Kidney epithelial cell (primary cell): ENCODE measurements at places on chromosomes 1 and 21. TPM values are rescaled to one million over a fixed set of nuclear protein-coding genes. Genes with fewer than 3 reads are reported as not detected.

KRTAP24-1 gene
- total RNA-seq, result not detected in 2 replicates

SLC25A34 gene
- total RNA-seq, result 0.25 and 0.34 TPM in 2 replicates

FLG2 gene
- not detected in 2 replicates for total RNA-seq

OLFM3 gene
- total RNA-seq, result 0.13 TPM in 1 of 2 replicates, not detected in the other

TNFRSF14 gene
- total RNA-seq, result 14.7 and 16.8 TPM in 2 replicates

ALPL gene
- total RNA-seq, result 5.1 and 7.3 TPM in 2 replicates

SLC35F3 gene
- 1.1 TPM in 2 replicates for total RNA-seq

LENEP gene
- 1.6 TPM in 1 of 2 replicates, not detected in the other for total RNA-seq

TESK2 gene
- 2.1 and 2.5 TPM in 2 replicates for total RNA-seq

BARHL2 gene
- total RNA-seq, result not detected in 2 replicates

SKI gene
- 26.9 and 33.8 TPM in 2 replicates for total RNA-seq

PSMD4 gene
- total RNA-seq, result 152 and 178 TPM in 2 replicates

S100A1 gene
- 1.3 and 2.0 TPM in 2 replicates for total RNA-seq

S100A16 gene
- total RNA-seq, result 480 and 499 TPM in 2 replicates
